ENCODE measurements at places on chromosomes 1 and 21.

DNA sequence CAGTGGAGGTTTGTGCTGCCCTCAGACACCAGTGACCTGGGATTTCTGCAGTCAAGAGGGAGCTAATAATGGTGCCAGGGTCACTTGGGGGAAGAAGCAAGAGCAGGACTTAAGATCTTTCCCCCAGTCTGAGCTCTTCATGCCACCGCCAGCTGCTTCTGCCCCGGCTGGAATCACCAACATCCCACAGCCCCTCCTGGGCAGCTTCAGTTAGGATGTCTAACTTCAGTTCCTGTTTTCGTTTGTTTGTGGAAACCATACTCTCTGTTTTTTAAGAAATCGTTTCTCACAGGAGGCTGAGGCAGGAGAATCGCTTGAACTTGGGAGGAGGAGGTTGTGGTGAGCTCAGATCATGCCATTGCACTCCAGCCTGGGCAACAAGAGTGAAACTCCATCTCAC lies 25.6 kb upstream of the PRDM2 start:
- no peak for DNase-seq

- DNase-seq: no peak
Observed at GRCh38 chr21:37419228-37419906, 52.8 kb downstream of the DYRK1A start.

DNA sequence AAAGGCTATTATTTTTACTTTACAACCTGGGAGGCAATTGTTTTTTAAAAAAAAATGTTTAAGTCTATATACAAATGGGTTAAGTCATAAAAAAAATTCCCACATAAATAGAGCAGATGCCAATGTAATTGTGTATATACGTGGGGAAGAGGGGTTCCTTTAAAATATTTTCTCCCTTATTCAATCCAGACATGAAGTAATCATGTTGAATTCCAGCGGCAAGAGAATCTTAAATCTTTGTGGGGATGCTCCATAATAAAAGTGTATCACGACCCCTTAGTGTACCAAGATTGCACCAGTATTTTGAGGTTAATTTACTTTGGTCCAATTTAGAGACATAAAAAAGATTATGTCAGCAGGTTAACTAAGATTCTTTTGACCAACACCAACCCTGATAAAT lies 62.1 kb downstream of the ARID4B start:
- DNase-seq: no peak

- DNase-seq: no peak
Observed at GRCh38 chr21:38267991-38268863, 11.4 kb downstream of the KCNJ15 start.

GRCh38 chr1:211912038-211912437 lies 81.5 kb upstream of the LPGAT1 start:
- DNase-seq: no peak

- DNase-seq: no peak
Observed at GRCh38 chr1:88802404-88802803, 89.0 kb downstream of the GTF2B start.

GRCh38 chr1:114609826-114610225 lies 28.4 kb upstream of the BCAS2 start:
- no peak for DNase-seq

DNA sequence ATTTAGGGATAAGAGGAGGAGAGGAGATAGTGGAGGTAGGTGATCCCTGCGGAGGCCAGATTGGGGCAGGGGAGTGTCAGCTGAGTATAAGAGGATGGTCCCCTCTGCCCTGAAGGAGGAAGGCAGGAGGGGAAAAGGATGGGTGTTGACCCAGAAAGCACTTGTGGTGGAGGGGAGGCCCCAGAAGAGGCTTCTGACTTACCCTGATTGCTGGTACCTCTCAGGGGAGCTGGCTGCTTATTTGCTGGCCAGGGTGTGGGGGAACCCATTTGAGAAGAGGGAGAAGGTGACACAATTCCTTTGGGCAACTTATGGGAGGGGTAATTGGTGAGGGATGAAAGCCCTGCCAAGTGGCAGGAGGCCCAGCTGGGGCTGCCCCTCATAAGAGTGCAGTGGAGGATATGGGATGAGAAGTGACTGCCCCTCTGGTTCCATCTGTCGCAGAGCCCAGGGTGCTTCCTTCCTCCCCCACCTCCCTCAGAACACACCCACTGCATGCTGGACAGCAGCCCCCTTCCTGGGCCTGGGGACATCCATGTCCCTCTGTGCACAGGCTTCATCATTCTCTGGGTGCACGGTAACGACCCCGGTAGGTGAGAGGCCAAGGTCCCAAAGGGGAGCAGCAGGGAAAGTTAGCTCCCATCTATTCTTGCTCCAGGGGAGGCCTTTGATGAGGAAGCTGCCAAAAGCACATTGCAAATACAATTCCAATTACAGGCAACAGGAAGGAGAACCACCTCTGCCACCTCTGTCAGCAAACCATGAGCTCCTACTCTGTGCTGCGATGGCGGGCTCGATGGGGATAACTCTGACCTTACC lies 1.4 kb upstream of the PCSK9 start:
- no peak for DNase-seq

- no peak for DNase-seq
Observed at GRCh38 chr1:3547055-3548005, 64.0 kb downstream of the MEGF6 start.

- no peak for DNase-seq
Observed at GRCh38 chr1:11281518-11282331, 8.7 kb downstream of the UBIAD1 start.

DNA sequence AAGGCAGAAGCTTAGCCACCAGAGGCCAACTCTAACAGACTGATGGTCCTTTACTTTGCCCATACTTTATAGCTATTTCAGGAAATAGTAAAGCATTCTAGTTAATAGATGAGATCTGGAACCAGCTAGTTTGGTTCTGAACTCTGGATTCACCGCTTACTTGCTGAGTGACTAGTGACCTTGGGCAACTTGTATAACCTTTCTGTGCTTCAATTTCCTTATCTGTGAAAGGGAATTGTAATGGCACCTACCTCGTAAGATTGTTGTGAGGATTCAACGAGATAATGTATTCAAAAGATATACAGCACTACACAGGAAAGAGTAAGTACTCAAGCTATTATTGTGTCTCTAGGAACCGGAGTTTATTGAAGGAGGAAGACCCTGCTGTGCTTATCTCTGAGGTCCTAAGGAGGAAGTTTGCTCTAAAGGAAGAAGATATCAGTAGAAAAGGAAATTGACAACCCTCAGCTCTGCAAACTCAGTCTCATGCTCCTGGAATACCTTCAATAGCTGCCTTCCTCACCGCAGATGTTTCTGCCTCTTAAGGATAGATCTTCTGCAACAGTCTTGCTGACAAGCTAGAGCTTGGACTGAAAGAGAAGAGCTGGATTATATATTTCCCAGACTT lies 11.9 kb downstream of the MTFR1L start:
- no peak for DNase-seq
